Anterior cingulate cortex (tissue), 58 donors: ENCODE measurements at places on chromosomes 11 and 22.

- no peak for DNase-seq
These were observed 87.0 kb upstream of the THY1 start for GRCh38 chr11:119509969-119510401.

DNA sequence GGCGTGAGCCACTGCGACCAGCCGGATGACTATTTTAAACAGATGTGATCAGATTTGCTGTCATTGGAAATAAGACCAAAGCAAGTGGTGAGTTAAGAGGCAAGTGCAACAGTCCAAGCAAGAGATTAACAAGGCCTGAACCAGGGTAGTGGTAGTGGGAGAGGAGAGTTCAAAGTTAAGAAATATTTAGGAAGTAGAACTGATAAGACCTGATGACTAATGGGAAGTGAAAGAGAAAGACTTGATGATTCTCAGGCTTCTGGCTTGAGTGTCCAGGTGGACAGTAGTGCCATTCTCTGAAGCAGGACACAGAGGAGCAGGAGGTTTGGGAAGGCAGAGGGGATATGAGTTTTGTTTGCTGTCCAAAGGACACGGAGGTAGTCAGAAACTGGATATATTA, 7.2 kb downstream of the NDUFC2 start:
- no peak for DNase-seq

GRCh38 chr11:13233173-13233745, 44.3 kb upstream of the BMAL1 start:
- no peak for DNase-seq

- no peak for DNase-seq
These were observed 39.8 kb downstream of the RTN4R start for GRCh38 chr22:20228055-20228938.

DNA sequence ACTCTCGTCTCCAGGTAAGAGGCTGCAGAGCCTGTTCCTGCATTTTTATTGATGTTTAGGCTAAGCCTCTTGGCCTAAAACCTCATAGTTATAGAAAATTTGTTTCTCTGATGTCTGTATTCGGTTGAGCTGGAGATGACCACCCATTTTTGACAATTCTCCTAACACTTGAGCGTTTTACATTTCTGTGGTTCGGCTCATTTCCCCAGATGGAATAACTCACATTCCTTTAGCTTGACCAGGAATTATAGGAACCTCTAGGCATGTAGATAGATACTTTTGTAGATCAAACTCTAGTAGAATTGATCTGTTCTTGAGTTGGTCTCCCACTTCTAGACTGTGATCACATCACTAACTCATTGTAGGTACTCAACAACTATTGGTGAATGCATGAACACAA, 172.6 kb upstream of the CADM1 start:
- no peak for DNase-seq

GRCh38 chr11:35227576-35228327, 88.8 kb downstream of the CD44 start:
- no peak for DNase-seq

DNA sequence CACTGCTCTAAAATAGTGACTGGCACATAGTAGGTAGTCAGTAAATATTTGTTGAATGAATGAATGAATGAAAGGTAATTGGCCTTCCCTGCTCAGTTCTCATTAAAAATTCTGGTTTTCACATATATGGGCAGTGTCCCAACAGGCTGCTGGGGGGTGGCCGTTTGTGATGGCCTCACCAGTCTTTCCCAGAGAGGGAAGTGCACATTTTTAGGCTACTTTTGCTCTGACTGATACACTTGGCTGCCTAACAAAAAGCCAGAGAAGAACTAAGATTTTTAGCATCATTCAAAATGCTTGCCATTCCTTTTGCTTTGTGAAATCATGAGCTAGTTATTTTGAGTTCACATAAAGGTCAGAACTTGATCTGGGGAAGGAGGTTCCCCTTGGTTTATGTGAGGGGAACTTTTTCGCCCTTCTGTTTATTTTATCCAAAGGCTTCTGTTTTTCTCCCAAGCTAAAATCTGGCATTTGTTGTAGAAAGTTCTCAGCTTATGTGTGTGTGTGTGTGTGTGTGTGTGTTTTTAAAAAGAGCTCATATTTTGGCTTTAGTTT, 83.1 kb downstream of the PTPRJ start:
- no peak for DNase-seq

- no peak for DNase-seq
These were observed 280.3 kb downstream of the RAB38 start for GRCh38 chr11:87894961-87895360.
